ENCODE measurements at places on chromosomes 5 and 9. TPM values are rescaled to one million over a fixed set of nuclear protein-coding genes. Genes with fewer than 3 reads are reported as not detected.

Gene HRCT1
- 1.8 TPM for total RNA-seq

DNA sequence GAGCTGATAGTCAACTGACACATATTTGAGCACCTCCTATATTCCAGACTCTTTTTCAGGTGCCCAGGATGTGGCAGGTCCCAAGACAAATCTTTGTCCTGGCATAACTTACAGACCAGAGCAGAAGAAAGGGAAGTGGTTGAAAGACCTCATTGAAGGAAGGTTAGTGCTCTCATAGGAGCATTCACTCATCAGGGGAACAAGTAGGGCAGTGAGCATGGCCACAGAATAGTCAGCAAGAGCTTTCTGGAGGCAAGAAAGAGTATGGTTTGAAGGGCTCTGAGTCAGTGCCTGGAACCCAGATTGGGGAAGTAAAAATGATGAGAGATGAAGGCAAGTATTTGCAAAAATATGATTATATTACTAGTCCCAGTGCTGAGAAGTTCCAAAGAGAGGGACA lies 25.0 kb upstream of the ERMP1 start:
- no peak overlapping the region for H3K4me3 ChIP-seq
- no peak for DNase-seq
- H3K27me3 ChIP-seq: peaks cover 24% of the 10 kb centered on the region
- no peaks in the 10 kb centered on the region for H3K36me3 ChIP-seq
- H3K27ac ChIP-seq: no peak overlapping the region
- no peaks in the 10 kb centered on the region for H3K4me1 ChIP-seq

Gene NELFB
- 47.4 TPM for total RNA-seq

- H3K27me3 ChIP-seq: no peaks in the 10 kb centered on the region
- peaks cover 59% of the 10 kb centered on the region for H3K4me1 ChIP-seq
- H3K4me3 ChIP-seq: no peak overlapping the region
- DNase-seq: peak; percentile 87
- H3K36me3 ChIP-seq: peaks cover 7% of the 10 kb centered on the region
Observed at GRCh38 chr5:172906436-172906835, 52.8 kb upstream of the RPL26L1 start.

Gene ASPN
- 1.2 TPM for total RNA-seq

Gene TICAM2
- total RNA-seq: 9.1 TPM

- H3K4me1 ChIP-seq: no peaks in the 10 kb centered on the region
- H3K27me3 ChIP-seq: no peaks in the 10 kb centered on the region
- no peak overlapping the region for H3K27ac ChIP-seq
- DNase-seq: no peak
Observed at GRCh38 chr5:133287500-133287899, 235.7 kb downstream of the HSPA4 start.

Gene ANKRD34B
- total RNA-seq: not detected

Measured in osteoblast (primary cell).